Left renal cortex interstitium (tissue), 4 donors: ENCODE measurements at places on chromosomes 13 and 19.
A peak's percentile ranks its signal among the peaks of the same experiment; 100 is the strongest.

DNA sequence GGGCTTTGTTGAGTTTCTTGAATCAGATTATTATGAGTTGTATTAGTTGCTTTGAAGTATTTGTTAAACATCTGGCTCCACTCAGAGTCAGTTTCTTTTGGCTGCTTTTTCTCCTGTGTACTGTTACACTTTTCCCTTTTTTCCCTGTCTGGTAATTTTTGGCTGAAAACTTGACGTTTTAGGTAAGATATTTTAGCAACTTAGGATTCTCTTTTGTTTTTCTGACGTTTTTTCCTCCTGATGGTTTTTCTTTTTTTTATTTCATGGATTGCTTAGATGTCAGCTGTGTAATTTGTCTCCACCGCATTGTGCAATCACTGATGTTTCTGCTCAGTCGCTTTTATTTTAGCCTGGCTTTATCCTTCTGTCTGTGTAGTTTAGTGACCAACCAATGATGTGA is 20.7 kb downstream of the RFC3 start:
- DNase-seq = no peak

- no peak for DNase-seq
These were observed 114.8 kb upstream of the TDRD3 start for GRCh38 chr13:60282186-60282585.

DNA sequence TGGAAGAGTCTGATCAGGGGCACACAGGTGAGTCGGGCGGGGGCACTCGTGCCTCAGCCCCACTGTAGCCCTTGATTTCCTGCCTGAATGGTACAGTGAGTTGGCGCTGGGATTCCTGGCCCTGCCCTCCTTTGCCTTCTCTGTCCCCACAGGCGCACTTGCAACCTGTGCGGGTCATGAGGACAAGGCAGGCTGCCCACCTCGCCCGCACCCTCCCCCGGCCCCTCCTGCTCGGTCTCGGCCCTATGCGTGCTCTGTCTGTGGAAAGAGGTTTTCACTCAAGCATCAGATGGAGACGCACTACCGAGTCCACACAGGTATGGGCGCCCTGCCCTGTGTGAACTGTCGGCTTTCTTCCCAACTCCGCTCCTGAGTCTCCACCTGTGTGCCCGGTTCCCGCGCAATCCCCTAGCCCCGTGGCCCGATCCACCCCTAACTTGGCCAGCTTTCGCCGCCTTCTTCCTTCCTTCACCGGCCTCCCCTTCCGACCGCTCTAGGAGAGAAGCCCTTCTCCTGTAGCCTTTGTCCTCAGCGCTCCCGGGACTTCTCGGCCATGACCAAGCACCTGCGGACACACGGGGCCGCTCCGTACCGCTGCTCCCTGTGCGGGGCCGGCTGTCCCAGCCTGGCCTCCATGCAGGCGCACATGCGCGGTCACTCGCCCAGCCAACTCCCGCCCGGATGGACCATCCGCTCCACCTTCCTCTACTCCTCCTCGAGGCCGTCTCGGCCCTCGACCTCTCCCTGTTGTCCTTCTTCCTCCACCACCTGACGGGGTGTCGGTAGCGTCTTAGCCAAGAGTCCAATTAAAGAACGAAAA is 1.6 kb upstream of the KMT2B start:
- DNase-seq = no peak

DNA sequence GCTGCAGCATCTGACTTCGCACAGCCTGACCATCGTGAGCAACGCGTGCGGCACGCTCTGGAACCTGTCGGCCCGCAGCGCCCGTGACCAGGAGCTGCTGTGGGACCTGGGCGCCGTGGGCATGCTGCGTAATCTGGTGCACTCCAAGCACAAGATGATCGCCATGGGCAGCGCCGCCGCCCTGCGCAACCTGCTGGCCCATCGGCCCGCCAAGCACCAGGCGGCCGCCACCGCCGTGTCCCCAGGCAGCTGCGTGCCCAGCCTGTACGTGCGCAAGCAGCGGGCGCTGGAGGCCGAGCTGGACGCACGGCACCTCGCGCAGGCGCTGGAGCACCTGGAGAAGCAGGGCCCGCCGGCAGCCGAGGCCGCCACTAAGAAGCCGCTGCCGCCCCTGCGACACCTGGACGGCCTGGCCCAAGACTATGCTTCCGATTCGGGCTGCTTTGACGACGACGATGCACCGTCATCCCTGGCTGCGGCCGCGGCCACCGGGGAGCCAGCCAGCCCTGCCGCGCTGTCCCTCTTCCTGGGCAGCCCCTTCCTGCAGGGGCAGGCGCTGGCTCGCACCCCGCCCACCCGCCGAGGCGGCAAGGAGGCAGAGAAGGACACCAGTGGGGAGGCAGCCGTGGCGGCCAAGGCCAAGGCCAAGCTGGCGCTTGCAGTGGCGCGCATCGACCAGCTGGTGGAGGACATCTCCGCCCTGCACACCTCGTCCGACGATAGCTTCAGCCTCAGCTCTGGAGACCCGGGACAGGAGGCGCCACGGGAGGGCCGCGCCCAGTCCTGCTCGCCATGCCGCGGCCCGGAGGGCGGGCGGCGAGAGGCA is 13.6 kb downstream of the C19orf25 start:
- no peak for DNase-seq

- no peak for DNase-seq
These were observed 109.8 kb downstream of the CACNA1A start for GRCh38 chr19:13396250-13397080.

- peak; percentile 48 for DNase-seq
These were observed 15.7 kb downstream of the PLIN3 start for GRCh38 chr19:4851551-4852290.

DNA sequence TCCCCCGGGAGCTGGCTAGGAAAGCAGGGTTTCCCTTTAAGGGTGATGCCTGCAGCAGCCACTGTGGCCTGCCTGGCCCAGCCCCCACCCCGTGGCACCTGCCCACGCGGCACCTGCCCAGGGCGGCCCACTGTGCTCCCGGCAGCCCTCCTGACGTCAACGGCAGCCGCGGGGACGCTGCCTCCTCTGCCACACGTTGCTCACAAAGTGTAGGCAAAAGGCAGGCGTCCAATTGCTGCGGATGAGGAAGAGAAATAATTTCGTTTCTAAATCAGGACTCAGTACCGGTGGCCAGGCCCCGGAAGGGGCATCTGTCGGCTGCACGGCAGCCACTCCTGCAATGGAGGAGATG is 122.3 kb downstream of the URI1 start:
- no peak for DNase-seq

- DNase-seq = no peak
These were observed 8.1 kb upstream of the IGFL3 start for GRCh38 chr19:46132508-46133100.

- no peak for DNase-seq
These were observed 1.1 kb downstream of the SYT3 start for GRCh38 chr19:50638600-50638999.

- DNase-seq = no peak
These were observed 1.7 kb upstream of the REXO1 start for GRCh38 chr19:1849886-1850398.

DNA sequence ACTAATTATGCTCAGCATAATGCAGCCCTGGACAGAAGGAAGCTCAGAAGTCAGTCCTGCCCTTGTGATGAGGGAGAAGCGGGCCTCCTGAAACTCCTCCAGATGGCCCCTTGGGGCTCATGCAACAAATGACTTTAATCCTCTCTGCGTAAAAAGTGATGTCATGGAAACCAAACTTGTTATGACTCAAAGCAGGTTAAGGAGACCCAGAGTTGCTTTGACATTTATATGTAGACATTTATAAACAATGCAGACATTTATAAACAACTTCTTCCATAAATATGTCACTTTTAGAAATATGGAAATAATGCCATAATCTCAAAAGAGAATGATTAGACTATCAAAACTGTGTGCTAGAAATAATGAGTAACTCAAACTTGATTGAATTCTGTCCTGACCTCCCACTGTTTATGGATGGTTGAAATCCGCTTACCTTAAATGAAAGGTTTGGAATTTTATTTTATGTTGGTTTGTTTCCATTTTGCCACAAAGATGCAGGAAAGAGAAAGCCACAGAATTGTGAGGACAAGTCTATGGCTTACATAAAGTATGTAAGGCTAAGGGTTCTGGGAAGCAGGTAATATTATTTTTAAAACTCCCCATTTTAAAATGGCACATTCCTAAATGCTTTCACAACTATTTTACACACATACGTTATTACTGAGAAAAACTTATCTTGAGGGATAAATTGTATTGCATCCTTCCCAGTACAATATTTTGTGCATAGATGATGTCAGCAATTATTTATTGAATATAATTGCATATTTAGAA is 73.7 kb downstream of the CYSLTR2 start:
- DNase-seq = no peak
